ENCODE measurements at places on chromosomes 2 and 18.

DNA sequence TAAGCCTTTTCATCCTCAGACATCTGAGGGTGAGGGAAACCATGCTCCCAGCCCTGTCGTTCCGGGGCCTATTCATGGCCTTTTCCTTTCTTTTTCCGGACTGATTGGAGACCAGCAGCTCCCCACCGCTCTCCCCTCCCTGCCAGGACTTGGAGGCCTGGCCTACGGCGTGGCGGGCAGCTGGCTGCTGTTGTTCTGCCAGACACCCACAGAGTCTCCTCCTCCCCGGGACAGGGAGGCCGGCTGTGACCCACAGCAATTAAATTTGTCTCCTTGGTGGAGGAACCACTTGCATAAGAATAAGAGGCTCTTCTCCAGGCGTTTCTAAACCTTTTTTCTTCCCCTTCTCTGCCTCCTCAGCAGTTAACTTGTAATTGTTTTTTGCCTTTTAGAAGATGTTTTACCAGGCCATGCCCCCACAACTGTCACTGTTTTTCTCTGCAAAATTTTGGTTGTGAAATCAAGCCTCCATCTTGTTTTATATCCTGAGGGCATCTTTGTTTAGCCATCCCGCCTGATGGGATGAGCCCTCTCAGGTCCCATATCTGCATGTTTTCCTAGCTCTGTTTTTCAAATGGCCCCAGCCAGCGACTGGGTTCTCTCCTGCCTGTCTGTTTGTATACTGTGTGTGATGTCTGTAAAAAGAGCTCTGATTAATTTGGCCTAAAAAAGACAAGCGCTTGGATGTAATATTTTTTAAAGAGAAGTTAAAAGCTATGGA is 1060.0 kb upstream of the DDX18 start:
- DNase-seq: no peak

- no peak for DNase-seq
Measured at GRCh38 chr2:24050041-24050979, 769 bp downstream of the FKBP1B start.

DNA sequence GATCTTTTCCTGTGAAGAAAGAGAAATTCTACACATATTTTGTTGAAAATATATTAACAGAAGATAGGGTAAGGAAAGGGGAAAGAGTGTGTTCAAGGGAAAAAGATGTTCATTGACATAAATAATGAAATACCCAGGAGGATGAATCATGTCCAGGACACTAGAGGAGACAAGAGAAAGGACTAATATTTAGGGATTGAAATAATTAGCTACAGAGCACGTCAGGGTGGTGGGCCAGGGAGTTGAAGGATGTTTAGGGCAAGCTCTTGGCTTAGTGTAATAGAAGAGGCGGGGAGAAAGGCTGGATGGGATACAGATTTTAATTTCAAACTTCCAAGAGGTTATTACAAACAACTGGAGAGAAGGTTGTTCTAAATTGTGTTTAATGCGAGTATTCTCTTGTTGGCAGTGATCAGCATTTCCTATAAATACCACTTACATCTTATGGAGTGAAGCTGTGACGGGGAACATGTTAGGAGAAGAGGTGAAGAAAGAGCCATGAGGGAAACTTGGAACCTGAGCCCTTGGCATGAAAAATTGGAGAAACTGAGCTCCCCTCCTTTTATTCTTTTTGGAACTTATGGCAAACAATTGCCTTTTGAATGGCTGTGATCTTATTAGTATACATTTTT is 36.6 kb upstream of the CETN1 start:
- no peak for DNase-seq

GRCh38 chr2:134934641-134935040 is 16.0 kb downstream of the CCNT2 start:
- DNase-seq: no peak

DNA sequence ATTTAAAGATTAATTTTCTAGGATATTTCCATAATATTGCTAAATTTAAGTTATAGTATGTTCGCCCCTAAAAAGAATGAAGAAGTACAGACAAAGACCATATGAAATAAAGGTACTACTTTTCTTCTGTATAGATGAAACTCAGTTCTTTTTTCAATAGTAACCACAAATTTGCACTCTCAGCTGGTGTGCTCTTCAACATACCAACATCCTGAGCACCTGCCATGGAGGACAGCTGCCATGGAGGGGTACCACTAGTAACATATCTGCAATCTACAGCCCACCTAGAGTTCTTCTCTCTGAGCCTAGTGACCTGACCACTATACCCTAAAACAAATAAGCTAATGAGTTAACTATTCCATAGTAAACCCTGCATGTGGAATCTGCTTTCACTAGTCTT is 36.8 kb upstream of the ERCC3 start:
- no peak for DNase-seq

- no peak for DNase-seq
Measured at GRCh38 chr18:63588909-63589308, 1.8 kb downstream of the SERPINB13 start.

GRCh38 chr2:61179701-61180639 is 18.0 kb downstream of the C2orf74 start:
- no peak for DNase-seq

GRCh38 chr2:207867056-207867455 is 97.3 kb upstream of the FZD5 start:
- no peak for DNase-seq

- DNase-seq: no peak
Measured at GRCh38 chr2:75162897-75163296, 36.4 kb downstream of the TACR1 start.

DNA sequence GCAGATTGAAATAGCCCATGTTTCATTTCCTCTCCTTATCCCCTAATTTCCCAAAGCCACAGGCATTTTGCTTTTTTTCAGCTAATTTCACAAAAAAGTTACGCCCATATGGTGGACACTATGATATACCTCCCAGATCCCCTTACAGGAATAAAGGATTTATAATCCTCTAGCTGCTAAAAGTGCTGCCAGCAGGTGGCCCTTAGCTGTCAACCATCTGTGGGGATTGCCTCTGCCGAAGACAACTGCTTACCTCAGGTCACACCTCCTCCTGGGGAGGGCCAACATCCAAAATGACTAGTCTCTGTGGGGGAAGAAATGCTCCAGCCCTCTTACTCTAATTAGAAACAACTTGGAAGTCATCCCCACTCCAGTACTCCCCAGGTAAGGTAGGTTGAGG is 61.0 kb upstream of the EPB41L3 start:
- no peak for DNase-seq

GRCh38 chr18:53534695-53535094 is 689.8 kb downstream of the MBD2 start:
- no peak for DNase-seq

DNA sequence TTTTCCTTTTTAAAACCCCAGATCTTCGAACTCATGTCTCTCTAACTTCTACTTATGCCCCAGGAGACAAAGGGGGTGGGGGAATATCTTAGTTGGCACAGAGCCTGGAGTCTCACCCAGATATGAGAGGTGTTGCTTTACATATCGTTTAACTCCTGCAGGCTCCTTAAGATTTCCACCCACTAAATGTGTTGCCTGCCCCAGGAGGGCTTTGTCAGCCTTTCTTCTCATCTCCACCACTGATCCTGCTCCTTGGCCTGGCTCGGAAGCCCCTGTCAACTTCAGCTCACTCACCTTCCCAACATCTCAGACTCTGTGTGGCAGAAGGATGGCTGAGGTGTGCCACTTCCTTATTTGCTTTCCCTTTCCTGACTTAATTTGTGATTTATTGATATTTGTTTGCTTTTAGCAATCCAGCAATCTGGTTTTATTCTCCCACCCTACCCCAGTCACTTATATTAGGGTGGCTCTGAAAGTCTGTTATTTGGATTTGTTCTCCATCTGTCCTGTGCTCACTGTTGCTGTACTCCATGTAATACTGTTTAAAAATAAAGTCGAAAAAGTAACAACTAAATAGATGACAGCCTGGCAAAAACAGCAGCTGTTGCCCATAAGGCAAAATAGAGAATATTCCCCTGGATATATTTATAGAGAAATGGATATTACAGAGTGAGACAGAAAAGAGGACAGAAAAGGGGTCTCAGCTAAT is 200.6 kb downstream of the ZBTB7C start:
- no peak for DNase-seq

DNA sequence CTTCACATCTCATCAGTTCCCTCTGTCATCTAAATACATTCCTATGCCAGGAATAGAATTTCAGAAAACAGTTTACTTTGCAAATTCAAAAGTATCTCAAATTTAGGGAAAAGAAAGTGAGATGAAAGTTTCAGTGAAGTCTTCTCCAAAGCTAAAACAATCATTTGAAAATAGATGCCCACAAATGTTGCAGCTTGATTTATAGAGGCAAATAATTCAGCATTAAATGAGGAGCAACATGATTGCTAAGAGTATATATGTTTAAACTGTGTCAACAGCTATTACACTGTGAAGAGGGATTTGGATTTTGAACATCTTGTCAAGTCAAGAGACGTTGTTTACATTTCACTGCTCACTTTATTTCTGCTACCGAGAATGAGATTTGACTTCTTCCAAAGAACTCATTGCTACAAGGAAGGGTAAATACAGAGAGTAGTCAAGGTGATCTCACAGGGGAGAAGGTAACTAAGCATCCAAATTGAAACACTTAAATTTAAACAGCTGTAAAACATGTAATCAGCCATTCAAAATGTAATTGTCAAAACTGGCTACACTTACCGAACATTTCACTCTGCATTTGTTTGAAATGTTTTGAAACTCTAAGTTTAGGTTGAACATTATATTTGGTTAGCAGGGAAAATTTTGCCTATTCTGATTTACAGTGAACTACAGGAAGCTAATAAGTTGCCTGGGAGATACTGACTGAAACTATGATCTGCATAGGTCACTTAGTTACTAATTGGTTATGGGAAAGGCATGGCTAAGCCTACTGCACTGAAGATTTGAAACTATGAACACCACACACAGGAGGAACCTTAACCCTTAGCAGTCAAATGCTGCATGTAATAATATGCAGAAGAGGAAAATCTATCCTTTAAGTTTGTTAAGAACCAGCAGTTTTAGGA is 33.2 kb upstream of the GALNT3 start:
- DNase-seq: no peak

DNA sequence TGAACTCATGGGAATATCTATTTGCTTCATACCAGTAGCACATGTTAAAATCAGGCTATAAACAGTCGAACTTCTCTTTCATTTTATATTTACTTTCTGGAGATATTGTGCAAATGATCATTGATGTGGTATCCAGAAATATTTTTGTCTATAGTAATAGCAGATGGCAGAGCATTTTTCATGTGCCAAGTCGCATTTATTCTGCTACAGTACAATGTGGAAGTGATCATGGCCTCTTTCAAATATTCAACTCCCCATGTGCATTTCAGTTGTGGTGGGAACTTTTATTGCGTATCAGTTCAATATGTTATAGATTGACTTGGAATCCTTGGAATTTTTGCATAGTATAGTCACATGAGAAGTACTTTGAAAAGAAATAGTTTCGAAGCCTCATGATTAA is 57.4 kb downstream of the RHBDD1 start:
- no peak for DNase-seq

DNA sequence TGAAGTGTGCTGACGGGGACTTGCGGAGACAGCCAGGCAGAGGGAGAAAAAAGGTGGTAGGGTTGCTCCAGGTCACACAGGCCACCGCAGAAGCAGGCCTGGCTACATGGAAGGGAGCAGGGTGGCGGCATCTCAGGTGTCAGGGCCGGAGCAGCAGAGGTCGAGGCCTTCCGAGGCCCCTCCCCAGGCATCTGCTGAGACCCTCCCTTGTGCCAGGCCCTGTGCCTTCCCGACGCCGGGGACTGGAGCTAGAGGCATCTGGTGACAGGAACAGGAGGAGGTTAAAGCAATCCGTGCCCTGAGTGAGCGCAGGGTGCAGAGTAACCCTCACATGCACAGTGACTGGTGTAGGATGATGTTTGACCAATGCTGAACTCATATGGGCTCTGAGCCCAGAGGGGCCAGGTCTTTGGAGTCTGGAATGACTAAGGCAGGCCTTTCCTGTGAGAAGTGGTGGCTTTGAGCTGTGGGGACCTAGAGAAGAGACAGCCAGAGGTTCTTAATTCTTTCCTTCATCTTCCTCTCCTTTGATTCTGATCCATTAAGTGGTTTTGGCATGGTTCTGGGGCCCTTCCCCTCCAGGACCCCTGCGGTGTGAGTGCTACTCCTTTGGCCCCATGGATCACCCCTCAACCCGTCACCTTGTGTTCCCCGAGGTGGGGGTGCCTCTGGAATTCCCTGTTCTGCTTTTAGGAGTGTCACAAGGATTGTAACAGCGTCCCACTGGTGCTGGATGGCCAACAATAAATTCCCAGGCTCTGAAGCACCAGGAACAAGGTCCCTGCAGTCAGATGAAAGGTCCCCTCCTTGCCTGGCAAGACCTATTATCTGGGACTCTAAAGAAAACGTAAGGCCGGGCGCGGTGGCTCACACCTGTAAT is 72.1 kb downstream of the KLHL29 start:
- no peak for DNase-seq

DNA sequence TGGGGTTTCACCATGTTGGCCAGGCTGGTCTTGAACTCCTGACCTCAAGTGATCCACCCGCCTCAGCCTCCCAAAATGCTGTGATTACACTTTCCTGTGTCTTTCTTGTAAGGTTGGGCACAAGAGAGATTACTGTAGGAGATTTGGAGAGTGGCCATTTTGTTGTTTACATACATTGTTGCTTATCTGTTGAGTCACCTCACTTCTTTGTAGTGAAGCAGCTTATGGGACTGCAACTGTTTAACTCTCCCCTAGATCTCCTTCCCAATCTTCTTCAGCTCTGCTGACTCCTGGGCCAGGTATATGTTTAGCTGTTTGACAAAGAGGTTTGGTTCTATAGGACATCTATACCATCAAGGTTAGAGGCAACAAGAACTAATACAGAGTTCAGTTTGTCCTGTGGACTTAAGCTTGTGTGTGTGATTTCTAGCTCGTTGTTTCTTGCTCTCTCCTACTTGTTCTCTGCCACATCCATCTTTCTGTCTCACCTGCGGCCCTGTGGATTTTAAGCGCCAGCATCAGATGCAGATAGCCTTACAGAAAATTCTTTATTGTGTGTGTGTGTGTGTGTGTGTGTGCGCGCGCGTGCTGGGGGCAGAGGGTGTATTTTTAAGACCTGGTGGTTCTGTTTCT is 95.4 kb downstream of the HAUS1 start:
- DNase-seq: no peak

DNA sequence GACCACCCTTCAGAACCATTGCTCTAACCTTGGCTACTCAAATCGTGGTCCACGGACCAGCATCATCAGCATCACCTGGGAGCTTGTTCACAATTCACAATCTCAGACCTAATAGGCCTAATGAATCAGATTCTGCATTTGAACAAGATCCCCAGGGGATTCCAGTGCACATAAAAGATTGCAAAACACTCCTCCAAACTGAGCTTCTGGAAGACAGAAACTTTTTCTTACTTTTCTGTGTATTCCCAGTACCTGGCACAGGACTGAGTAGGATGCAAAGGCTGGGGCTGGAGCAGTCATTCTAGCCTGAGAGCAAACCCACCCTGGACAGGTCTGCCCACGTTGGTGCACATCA is 115.1 kb upstream of the COPS8 start:
- DNase-seq: no peak

All from T follicular helper cell (primary cell).